ENCODE measurements at places on chromosomes 6 and 20.

- no peak for DNase-seq
Measured at GRCh38 chr6:49980898-49981297, 11.5 kb upstream of the DEFB113 start.

- DNase-seq: no peak
Measured at GRCh38 chr6:151390851-151391470, 398 bp downstream of the ZBTB2 start.

DNA sequence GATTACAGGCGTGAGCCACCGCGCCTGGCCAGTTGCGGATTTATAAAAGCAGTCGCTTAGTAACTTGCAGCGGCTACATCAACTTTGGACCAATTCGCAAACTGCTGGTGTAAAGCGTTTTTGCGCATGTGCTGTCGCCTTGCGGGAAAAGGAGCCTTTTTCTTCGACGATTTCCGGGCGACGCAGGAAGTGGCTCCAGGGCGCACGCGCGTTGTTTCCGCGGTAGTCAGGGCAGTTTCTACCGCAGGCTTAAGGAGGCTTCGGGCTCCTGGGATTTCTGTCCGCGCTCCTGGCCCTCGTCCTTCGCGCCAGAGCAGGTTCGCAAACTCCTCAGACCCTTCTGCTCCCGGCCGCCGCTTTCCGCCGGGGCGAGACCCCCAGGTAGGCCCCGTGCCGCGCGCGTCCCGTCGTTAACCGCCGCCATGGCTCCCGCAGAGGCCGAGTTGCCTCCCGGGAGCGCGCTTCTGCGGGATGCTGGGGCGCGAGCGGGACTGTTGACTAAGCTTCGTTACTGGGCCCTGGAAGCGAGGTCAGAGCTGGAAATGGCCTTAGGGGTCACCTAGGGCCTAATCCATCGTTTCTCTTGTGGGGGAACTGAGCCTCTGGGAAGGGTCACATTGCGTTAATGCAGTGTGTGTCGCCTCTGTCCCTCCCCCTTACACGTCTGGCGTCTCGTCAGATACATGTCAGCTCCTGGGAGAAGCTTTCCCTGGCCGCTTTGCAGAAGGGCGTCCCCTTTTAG is at the start of gene RAE1:
TSS of gene RAE1 (plus strand) at position 214 of the 742 bp plus-strand sequence. CDS start 2,784 bp downstream, outside the sequence.
- DNase-seq: peak; percentile 94

DNA sequence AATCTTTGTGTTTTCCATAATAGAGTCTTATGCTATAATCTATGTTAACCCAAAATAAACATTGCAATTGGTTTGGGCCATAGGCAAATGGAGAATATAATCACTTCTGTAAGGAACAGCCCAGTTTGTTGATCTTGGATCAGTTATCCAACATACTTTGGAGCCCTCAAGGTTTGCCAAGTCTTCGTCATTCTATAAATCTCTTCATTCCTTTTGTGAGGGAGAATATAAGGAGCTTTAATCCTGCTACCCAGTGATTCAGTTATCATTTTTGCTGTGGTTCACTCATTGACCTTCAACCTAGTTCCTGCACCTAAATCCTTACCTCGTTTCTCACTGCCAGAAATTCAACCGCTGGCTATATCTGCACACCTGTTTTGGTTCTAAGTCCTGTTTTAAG is 500.3 kb upstream of the PTCHD4 start:
- DNase-seq: no peak

DNA sequence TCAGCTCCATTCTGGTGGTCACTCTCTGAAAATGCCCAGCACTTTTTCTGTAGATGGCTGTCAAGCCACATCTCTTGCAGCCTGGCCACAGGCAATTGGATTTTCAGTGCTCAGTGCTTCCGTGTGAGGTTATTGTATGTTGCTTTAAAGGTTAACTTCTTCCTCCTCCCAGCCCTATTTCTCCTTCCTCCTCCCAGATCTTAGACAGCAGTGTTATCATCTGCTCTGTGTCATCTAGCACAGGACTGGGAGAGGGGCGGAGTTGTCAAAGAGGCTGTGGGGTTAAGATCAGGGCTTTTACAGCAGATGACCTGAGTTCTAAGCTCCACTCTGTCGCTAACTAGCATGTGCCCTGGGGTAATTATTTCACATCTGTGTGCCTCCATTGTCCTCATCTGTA is 129.0 kb downstream of the PHACTR3 start:
- DNase-seq: no peak

- DNase-seq: no peak
Measured at GRCh38 chr20:60411813-60412212, 453.6 kb downstream of the CDH26 start.

DNA sequence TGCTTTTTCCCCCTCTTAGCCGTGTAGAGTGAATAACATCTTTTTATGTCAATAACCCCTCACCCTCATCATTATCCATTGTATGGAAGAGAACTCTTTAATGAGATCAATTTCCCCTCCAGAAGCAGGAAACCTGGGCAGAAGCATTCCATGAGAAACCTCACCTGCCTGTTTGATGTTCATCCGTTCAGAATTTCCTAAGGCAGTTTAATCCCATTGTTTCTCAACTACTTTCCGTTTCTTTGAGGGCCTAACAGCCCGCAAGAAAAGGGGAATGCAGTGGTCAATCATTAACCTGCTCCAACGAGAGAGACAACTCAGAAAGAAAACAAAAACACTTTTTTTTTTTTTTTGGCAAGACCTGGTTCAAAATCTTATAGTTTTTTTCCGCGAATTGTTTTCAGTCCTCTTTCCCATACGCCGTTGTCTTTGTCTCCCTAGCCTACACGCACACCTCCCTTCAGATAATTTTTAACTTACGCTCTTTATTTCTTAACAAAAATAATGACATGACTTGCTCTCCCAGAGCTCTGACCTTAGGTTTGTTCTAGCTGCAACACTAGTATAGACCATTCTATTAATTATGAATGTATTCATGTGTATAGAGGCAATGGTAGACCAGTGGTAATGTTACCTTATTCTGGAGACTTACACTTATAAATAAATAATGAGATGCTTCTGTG is 25.6 kb upstream of the ID4 start:
- DNase-seq: no peak

Measured in ascending aorta (tissue), 2 donors.